Small intestine (tissue), 16 donors: ENCODE measurements at places on chromosomes 5 and 9.

DNA sequence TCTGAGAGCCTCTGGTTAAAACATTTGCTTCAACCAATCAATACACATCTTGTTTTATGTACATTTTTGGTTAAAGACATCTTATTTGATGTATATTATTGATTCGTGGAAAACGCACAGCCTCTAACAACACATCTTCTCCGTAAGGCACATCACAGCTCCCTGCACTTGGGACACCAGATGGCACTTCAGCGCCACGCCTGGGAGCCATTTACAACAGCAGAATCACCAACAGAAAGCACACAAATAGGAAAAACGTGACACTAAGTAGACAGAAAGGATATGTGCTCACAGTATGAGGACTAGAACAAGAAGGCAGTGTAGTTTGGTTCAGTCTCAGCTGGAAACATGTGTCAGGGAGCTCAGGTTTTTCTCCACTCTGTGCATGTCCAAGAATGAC, 199.7 kb downstream of the ROR2 start:
- no peaks in the 10 kb centered on the region for H3K36me3 ChIP-seq
- no peaks in the 10 kb centered on the region for H3K4me1 ChIP-seq
- no peak for DNase-seq
- H3K27ac ChIP-seq: no peak overlapping the region
- no peaks in the 10 kb centered on the region for H3K27me3 ChIP-seq

GRCh38 chr5:172095368-172096206, 89.1 kb upstream of the FBXW11 start:
- DNase-seq: no peak
- H3K27me3 ChIP-seq: no peaks in the 10 kb centered on the region
- no peaks in the 10 kb centered on the region for H3K4me1 ChIP-seq

DNA sequence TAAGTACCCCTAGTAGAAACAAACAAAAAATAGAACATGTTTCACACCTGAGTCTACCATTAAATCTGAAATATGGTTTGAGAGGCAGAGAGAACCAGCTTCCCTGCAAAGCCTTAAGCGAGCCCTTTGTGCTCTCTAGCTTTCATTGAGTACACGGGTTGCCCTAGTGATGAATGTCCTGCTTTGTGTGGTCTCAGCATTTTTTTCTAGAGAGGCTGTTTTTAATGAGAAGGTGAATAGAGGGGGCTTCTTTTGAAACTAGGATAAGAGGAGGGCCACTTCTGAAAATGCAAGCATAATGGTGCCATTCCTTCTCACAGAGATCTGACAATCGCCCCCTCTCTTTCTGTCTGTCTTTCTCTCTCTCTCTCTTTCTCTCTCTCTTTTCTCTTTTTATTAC, 131.3 kb downstream of the MACIR start:
- no peak for DNase-seq
- H3K36me3 ChIP-seq: no peaks in the 10 kb centered on the region
- no peak overlapping the region for H3K27ac ChIP-seq
- H3K4me3 ChIP-seq: no peak overlapping the region
- no peaks in the 10 kb centered on the region for H3K27me3 ChIP-seq

GRCh38 chr9:113340011-113340699, at the start of gene WDR31:
TSS of gene WDR31 (minus strand) at chr9:113340275. CDS start at chr9:113332022, 8,253 bp downstream.
- no peaks in the 10 kb centered on the region for H3K36me3 ChIP-seq
- peak within 1 kb of the TSS; percentile 84 for H3K4me3 ChIP-seq
- peaks cover 15% of the 10 kb centered on the region for H3K4me1 ChIP-seq

DNA sequence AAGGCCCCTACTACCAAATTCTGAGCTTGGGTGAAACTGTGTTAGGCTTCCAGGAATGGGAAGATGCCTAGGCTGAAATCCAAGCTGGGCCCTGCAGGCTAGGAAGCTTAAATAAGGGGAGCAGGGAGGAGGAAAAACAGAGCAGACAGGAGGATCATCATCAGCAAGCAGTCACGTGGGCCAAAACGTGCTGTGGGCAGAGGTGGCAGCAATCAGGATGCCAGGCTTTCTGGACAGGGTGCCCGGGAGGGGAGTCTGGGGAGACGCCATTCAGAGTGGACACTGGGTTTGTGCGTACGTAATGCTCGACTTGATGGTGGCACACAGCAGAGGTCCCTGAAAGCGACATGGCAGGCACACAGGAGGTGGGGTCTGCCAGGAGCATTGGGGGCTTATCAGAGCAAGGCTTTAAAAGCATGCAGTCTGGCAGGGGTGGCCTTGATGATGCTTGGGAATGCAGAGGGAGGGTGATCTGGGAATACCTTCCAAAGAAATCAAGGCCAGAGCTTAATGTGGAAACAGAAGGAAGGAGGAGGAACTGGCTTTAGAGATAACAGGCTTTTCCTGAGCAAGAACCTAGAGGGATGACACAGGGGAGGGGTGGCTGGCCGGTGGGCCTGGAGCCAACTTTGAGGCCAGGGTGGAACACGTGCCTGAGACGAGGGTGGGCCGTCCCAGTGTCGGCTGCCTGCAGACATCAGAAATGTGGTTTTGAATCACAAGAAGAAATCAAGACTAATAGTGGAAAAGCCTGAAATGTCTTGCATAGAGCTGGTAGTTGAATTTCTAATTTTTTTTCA, 212.5 kb downstream of the GADD45G start:
- H3K4me1 ChIP-seq: no peaks in the 10 kb centered on the region
- no peak overlapping the region for H3K4me3 ChIP-seq
- DNase-seq: no peak
- no peaks in the 10 kb centered on the region for H3K36me3 ChIP-seq
- no peaks in the 10 kb centered on the region for H3K27me3 ChIP-seq

DNA sequence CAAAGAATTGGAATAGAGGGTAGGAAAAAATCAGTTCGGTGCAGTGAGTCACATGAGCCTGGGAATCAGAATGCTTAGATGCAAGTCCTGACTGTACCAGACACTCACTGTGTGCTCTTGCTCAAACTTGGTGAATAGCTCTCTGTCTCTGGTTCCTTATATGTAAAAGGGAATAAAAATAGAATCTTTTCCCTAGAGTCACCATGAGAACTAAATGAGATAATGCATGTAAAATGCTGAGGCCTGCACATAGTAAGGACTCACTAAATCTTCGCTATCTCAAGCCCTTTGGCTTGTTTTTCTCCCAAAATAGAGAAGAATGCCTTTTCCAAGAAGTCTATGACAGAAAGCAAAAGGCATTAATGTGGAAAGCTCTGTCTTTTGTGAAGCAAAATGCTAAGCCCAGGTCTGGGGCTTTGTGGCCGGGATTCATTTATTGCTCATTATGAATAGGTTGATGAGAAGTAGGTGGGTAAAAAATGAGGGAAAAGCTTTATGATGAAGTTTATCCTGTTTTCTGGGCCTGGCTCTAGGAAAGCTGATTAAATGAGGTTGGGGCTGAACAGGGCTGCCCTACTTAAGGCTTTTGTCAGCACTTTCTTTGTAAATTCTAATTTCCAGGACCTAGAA, 483.3 kb downstream of the DMAC1 start:
- DNase-seq: no peak
- H3K4me1 ChIP-seq: no peaks in the 10 kb centered on the region
- H3K36me3 ChIP-seq: no peaks in the 10 kb centered on the region
- no peaks in the 10 kb centered on the region for H3K27me3 ChIP-seq

DNA sequence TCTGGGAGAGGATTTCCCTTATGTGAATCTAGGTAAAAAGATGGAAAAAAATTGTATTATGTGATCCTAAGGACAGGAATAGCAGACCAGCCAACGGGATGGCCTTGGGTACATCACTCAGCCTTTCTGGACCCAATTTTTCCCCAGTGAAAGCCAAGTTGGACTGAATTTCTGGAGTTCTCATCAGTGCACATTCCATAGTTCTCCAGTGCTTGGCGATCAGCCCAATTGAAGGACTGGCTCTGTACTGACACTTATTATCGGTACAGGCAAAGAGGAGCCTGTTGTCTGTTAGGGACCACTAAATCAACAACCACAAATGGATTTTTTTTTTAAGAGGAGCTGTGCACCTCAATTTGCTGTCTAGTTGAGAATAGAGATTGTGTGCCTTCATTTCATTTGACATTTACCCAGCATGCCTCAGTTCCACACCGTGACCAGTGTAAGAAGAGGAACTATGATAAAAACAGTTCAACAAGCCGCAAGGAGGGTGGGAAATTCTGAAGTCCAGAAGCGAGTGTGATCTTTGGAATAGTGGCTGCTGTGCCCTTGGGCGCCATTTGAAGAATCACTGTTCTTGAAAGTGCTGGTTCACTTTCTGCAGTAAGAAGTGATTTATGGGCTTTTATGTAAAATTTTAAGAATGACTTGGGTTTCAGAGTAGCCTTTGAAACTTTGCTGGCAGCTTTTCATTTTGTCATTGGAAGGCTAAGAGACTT, 8.0 kb downstream of the ARL10 start:
- H3K4me1 ChIP-seq: no peaks in the 10 kb centered on the region
- H3K36me3 ChIP-seq: peaks cover 2% of the 10 kb centered on the region
- no peaks in the 10 kb centered on the region for H3K27me3 ChIP-seq
- H3K4me3 ChIP-seq: no peak overlapping the region
